Trophoblast cell (in vitro differentiated cells and primary cell): ENCODE measurements at places on chromosomes 6 and 20.
A peak's percentile ranks its signal among the peaks of the same experiment; 100 is the strongest.

GRCh38 chr6:165487347-165487746, 175.7 kb downstream of the PDE10A start:
- no peak overlapping the region for H3K27ac ChIP-seq
- H3K27me3 ChIP-seq: no peaks in the 10 kb centered on the region
- no peaks in the 10 kb centered on the region for H3K36me3 ChIP-seq
- H3K4me3 ChIP-seq: no peak overlapping the region

- H3K27me3 ChIP-seq: no peaks in the 10 kb centered on the region
- H3K27ac ChIP-seq: no peak overlapping the region
- H3K4me3 ChIP-seq: no peak overlapping the region
- DNase-seq: no peak
Measured at GRCh38 chr6:28712982-28713381, 187.3 kb downstream of the GPX5 start.

GRCh38 chr6:157019733-157020132, 242.6 kb downstream of the ARID1B start:
- no peaks in the 10 kb centered on the region for H3K27me3 ChIP-seq
- H3K4me1 ChIP-seq: peaks cover 5% of the 10 kb centered on the region
- H3K36me3 ChIP-seq: no peaks in the 10 kb centered on the region
- H3K4me3 ChIP-seq: no peak overlapping the region

GRCh38 chr6:36698196-36698595, 570 bp downstream of the RAB44 start:
- H3K27me3 ChIP-seq: no peaks in the 10 kb centered on the region
- no peak overlapping the region for H3K27ac ChIP-seq
- H3K4me1 ChIP-seq: no peaks in the 10 kb centered on the region
- no peak for DNase-seq
- no peak overlapping the region for H3K4me3 ChIP-seq

DNA sequence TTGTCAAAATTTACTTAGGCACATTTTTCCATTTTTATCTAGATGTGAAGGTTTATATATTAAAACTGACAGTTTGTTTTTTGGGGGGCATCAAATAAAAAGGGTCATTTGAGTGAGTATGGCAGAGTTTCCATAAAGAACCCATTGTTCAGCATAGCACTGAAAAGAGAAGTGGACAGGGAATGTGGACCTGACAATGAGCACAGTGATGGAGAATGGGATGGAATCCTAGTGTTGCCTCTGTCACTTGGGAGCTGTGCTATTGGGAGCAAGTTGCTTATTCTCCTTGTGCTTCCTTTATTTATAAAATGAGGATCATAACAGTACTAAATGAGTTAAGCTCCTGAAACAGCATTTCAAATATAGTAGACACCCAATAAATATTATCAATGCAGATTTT, 130.7 kb upstream of the SIM1 start:
- H3K36me3 ChIP-seq: no peaks in the 10 kb centered on the region
- H3K27ac ChIP-seq: no peak overlapping the region
- no peaks in the 10 kb centered on the region for H3K27me3 ChIP-seq
- no peak for DNase-seq

DNA sequence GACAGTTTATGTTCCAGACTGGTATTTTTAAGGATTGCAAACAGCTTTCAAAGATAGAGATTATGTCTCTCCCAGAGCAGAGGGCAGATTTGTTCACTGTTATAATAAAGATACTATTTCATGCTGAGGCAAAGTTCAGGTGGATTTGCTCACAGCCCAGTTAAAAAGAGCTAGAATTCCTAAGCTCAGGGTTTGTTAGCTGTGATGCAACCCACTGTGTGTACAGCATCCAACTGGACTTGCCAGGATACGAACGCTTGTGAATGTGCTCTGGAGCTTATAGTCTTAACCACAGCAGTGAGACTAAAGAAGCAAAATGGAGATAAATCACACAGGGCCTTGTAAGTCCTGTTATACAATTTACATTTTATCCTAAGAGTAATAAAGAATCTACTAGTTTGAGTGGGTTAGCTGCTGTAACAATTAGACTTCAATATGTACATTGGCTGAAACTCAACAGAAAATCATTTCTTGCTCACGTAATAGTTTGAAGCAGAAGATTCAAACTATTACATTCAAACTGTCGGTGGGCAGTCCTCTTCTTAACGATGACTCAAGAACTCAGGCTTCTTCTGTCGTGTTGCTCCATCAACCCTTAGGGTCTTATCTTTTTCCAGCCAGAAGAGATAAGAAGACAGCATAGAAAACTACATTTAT, 204.0 kb upstream of the PLN start:
- DNase-seq: no peak
- H3K4me3 ChIP-seq: no peak overlapping the region
- H3K27ac ChIP-seq: no peak overlapping the region
- H3K36me3 ChIP-seq: no peaks in the 10 kb centered on the region

- no peaks in the 10 kb centered on the region for H3K36me3 ChIP-seq
- H3K27me3 ChIP-seq: no peaks in the 10 kb centered on the region
- H3K4me1 ChIP-seq: peaks cover 5% of the 10 kb centered on the region
- H3K4me3 ChIP-seq: no peak overlapping the region
Measured at GRCh38 chr6:3351829-3352524, 93.2 kb downstream of the PSMG4 start.

- H3K27ac ChIP-seq: no peak overlapping the region
- peaks cover 17% of the 10 kb centered on the region for H3K4me1 ChIP-seq
- DNase-seq: no peak
- peaks cover 46% of the 10 kb centered on the region for H3K36me3 ChIP-seq
- H3K4me3 ChIP-seq: no peak overlapping the region
- H3K27me3 ChIP-seq: no peaks in the 10 kb centered on the region
Measured at GRCh38 chr20:34528921-34529297, 12.7 kb downstream of the DYNLRB1 start.

DNA sequence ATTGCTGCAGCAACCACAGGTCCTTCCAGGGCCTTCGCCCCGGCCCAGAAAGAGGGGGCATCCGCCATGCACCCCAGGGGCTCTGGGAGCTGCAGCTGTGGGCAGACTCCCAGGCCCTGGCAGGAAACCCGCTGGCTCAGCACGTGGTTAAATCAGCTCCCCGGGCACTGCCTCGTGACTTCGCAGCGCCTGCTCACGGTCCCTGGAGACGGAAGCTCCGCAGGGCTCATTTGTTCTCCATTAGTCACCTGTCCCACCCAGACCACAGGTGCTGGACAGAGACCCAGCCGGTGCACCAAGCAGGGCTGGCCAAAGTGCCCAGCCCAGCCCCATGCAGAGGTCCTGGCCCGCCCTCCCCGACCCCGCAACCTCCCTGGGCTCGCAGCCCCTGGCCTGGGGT, 14.7 kb downstream of the KCNQ2 start:
- no peak overlapping the region for H3K27ac ChIP-seq
- H3K4me1 ChIP-seq: no peaks in the 10 kb centered on the region
- H3K4me3 ChIP-seq: no peak overlapping the region
- no peaks in the 10 kb centered on the region for H3K27me3 ChIP-seq
- DNase-seq: peak; percentile 26

- H3K4me3 ChIP-seq: no peak overlapping the region
- no peak overlapping the region for H3K27ac ChIP-seq
- no peak for DNase-seq
- H3K4me1 ChIP-seq: peaks cover 4% of the 10 kb centered on the region
Measured at GRCh38 chr6:36920546-36920945, 34.0 kb upstream of the PI16 start.

DNA sequence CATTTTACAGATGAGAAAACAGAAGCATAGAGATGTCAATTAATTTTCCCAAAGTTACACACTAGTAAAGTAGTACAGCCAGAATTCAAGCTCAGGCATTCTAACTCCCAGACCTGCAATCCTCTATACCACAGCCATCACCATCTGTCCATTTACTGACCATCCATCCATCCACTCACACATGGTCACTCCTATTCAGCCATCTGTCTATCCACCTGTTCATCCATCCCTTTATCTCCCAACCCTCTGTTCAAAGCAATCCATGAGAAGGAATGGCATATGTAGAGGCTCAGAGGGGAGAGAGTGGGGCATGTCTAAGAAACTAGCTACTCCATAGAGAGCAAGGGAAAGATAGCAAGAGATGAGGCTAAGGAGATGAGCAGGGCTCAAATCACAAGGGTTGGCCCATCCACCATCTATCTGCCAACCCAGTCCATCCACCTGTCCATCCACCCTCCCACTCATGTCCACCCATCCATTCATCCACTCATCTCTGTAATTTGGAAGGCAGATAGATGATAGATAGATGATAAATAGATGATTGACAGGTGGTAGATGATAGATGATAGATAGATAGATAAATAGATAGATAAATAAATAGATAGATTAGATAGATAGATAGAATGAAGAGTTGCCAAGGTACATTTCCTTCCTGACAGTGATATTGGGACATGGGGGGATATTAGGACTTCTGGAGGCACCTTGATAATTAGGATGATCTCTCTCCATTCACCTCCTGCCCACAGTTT, 12.2 kb upstream of the C6orf132 start:
- DNase-seq: no peak
- no peaks in the 10 kb centered on the region for H3K36me3 ChIP-seq
- no peak overlapping the region for H3K27ac ChIP-seq
- no peaks in the 10 kb centered on the region for H3K4me1 ChIP-seq
- no peaks in the 10 kb centered on the region for H3K27me3 ChIP-seq
- H3K4me3 ChIP-seq: no peak overlapping the region

GRCh38 chr20:17992847-17993513, 24.2 kb downstream of the MGME1 start:
- no peak overlapping the region for H3K27ac ChIP-seq
- H3K36me3 ChIP-seq: peaks cover 10% of the 10 kb centered on the region
- DNase-seq: no peak
- no peak overlapping the region for H3K4me3 ChIP-seq
- no peaks in the 10 kb centered on the region for H3K4me1 ChIP-seq

DNA sequence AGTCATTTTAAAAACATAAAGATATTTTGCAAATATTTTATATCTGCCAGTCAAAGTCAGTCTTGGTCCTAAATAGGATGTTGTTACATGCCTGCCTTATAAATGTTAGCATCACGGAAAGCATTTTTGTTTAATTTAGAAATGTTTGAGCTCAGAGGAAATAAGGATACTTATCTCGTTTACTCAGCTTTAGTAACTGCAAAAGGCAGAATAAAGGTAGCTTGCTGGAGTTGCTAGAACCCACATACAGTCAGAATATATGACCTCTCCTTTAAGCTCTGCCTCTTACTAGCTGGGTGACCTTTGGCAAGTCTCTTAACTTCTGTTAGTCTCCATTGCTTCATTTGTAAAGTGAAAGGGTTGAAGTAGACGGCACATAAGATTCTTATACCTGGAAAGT, 867.3 kb downstream of the KIF16B start:
- no peaks in the 10 kb centered on the region for H3K4me1 ChIP-seq
- H3K4me3 ChIP-seq: no peak overlapping the region
- no peaks in the 10 kb centered on the region for H3K27me3 ChIP-seq
- no peak for DNase-seq
- H3K27ac ChIP-seq: no peak overlapping the region
- H3K36me3 ChIP-seq: no peaks in the 10 kb centered on the region

GRCh38 chr20:44174996-44175765, 11.8 kb downstream of the JPH2 start:
- DNase-seq: no peak
- H3K4me3 ChIP-seq: no peak overlapping the region
- H3K27ac ChIP-seq: no peak overlapping the region
- peaks cover 16% of the 10 kb centered on the region for H3K36me3 ChIP-seq
- H3K27me3 ChIP-seq: no peaks in the 10 kb centered on the region

- no peaks in the 10 kb centered on the region for H3K36me3 ChIP-seq
- no peak overlapping the region for H3K4me3 ChIP-seq
- no peaks in the 10 kb centered on the region for H3K27me3 ChIP-seq
- DNase-seq: no peak
- H3K4me1 ChIP-seq: peaks cover 2% of the 10 kb centered on the region
- H3K27ac ChIP-seq: no peak overlapping the region
Measured at GRCh38 chr20:20497242-20497978, 129.5 kb downstream of the INSM1 start.

GRCh38 chr20:5987383-5987782, 36.9 kb downstream of the MCM8 start:
- no peaks in the 10 kb centered on the region for H3K27me3 ChIP-seq
- no peak overlapping the region for H3K27ac ChIP-seq
- peaks cover 15% of the 10 kb centered on the region for H3K36me3 ChIP-seq
- H3K4me1 ChIP-seq: no peaks in the 10 kb centered on the region
- no peak overlapping the region for H3K4me3 ChIP-seq
- no peak for DNase-seq

GRCh38 chr6:108421366-108421765, 126.5 kb downstream of the AFG1L start:
- DNase-seq: no peak
- H3K4me3 ChIP-seq: no peak overlapping the region
- no peak overlapping the region for H3K27ac ChIP-seq
- no peaks in the 10 kb centered on the region for H3K36me3 ChIP-seq
- no peaks in the 10 kb centered on the region for H3K27me3 ChIP-seq
- no peaks in the 10 kb centered on the region for H3K4me1 ChIP-seq

GRCh38 chr6:28816909-28817807, 106.6 kb downstream of the TRIM27 start:
- DNase-seq: no peak
- H3K36me3 ChIP-seq: no peaks in the 10 kb centered on the region
- H3K4me1 ChIP-seq: peaks cover 4% of the 10 kb centered on the region
- no peak overlapping the region for H3K4me3 ChIP-seq
- H3K27ac ChIP-seq: no peak overlapping the region
- peaks cover 49% of the 10 kb centered on the region for H3K27me3 ChIP-seq

GRCh38 chr6:136547336-136547735, 2.9 kb downstream of the MAP7 start:
- no peak overlapping the region for H3K27ac ChIP-seq
- H3K36me3 ChIP-seq: no peaks in the 10 kb centered on the region
- H3K27me3 ChIP-seq: no peaks in the 10 kb centered on the region
- DNase-seq: no peak

GRCh38 chr6:150535151-150535804, 64.4 kb upstream of the PLEKHG1 start:
- no peaks in the 10 kb centered on the region for H3K4me1 ChIP-seq
- no peaks in the 10 kb centered on the region for H3K27me3 ChIP-seq
- DNase-seq: no peak
- H3K36me3 ChIP-seq: no peaks in the 10 kb centered on the region
- no peak overlapping the region for H3K27ac ChIP-seq
- no peak overlapping the region for H3K4me3 ChIP-seq

GRCh38 chr6:18663011-18663410, 275.9 kb downstream of the RNF144B start:
- H3K36me3 ChIP-seq: no peaks in the 10 kb centered on the region
- H3K27me3 ChIP-seq: no peaks in the 10 kb centered on the region
- H3K4me1 ChIP-seq: no peaks in the 10 kb centered on the region
- no peak overlapping the region for H3K27ac ChIP-seq

DNA sequence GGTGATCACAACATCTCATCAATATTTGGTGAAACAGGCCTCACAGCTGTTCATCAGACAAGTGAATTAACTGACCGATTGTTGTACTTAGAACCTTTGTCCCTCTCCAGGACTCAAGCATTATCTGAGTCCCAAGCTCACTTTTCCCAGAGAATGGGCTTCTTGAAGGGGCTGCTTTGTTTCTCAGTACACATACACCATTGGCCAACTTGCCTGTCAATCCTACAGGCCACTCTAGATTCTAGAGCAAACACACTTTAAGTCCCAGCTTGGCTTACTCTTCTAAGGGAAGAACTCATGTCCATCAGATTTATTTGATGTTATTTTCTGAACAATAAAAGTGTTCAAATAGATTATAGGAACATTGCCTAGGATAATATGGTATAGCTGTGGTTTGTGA, 249.5 kb downstream of the BCKDHB start:
- H3K36me3 ChIP-seq: peaks cover 2% of the 10 kb centered on the region
- H3K27ac ChIP-seq: no peak overlapping the region
- no peaks in the 10 kb centered on the region for H3K4me1 ChIP-seq
- no peak overlapping the region for H3K4me3 ChIP-seq

- H3K27me3 ChIP-seq: no peaks in the 10 kb centered on the region
- no peak for DNase-seq
- no peaks in the 10 kb centered on the region for H3K36me3 ChIP-seq
Measured at GRCh38 chr6:69895396-69895795, 29.0 kb downstream of the COL19A1 start.
